Activated naive CD8-positive, alpha-beta T cell treated with anti-CD3 and anti-CD28 coated beads for 36 hours (primary cell): ENCODE measurements at places on chromosomes 5 and 9. TPM values are rescaled to one million over a fixed set of nuclear protein-coding genes. Genes with fewer than 3 reads are reported as not detected.

Gene ST8SIA4
- 17.3 TPM for total RNA-seq

Gene CCDC180
- 0.54 TPM for total RNA-seq

Gene PCDHGA12
- total RNA-seq: 0.08 TPM

GRCh38 chr9:94818178-94818541 lies 91.7 kb downstream of the AOPEP start:
- no peak overlapping the region for H3K27ac ChIP-seq
- H3K4me3 ChIP-seq: no peak overlapping the region
- H3K36me3 ChIP-seq: peaks cover 13% of the 10 kb centered on the region
- H3K4me1 ChIP-seq: peaks cover 11% of the 10 kb centered on the region

DNA sequence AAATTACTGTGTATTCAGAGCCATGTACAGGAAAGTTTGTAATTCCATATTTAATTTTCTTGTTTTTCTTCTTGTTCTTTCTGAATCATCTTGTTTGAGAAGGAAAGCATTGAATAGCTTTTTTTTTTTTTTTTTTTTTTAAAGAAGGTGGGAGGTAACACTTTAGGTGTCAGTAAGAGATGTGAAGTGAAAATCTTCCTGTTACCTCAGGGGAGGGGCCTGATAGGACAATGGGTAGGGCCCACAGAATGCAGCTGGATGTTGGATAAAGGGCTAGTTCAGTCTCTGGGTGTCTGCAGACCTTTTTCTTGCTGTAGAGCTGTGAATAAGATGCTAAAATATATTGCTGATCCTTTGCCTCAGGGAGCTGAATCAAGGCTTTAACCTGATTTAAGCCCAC lies 317.4 kb downstream of the MAN2A1 start:
- DNase-seq: no peak
- no peaks in the 10 kb centered on the region for H3K4me1 ChIP-seq
- H3K27ac ChIP-seq: no peak overlapping the region
- no peaks in the 10 kb centered on the region for H3K27me3 ChIP-seq
- H3K36me3 ChIP-seq: no peaks in the 10 kb centered on the region

DNA sequence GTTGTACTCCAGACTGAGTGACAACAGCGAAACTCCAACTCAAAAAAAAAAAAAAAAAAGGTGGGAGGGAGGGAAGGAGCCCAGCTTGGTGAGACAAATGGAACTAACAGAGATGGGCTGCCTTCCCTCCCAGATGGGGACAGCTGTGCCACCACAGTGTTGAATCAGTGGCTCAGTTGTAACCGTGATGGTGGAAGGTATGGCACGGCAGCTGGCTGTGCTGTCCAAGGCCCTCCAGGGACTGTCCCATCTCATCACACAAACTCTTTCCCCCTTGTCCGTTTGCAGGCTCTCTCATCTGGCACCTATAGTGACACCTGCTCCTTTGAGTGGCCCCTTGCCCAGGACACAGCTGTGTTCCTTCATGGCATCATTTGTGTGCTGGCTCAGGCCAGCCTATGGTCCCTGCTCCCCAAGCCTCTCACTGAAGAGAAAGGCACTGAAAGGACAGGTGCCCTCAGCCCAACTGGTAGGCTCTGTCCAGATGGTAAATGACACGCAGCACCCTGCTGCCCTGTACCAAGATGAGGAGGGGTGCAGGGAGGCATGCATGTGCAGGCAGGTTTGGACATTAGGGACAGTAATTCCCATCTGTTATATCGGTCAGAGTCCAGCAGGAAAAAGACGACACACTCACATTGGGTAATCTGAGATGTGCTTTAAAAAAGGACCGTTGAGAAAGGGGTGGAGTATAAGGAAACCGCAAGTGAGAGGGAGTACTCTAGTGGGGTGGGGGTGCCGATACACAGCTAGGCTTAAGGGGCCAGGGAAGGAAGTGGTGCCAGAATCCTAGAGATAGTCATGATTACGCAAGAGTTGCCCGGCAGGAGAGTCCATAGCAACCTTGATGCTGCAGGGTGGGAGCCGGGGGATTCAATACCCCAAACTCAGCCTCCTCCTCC lies 4.3 kb downstream of the SMIM33 start:
- no peak overlapping the region for H3K4me3 ChIP-seq
- peaks cover 22% of the 10 kb centered on the region for H3K36me3 ChIP-seq
- H3K27ac ChIP-seq: peak overlapping the region; percentile 44
- peaks cover 47% of the 10 kb centered on the region for H3K4me1 ChIP-seq
- DNase-seq: no peak
- no peaks in the 10 kb centered on the region for H3K27me3 ChIP-seq

DNA sequence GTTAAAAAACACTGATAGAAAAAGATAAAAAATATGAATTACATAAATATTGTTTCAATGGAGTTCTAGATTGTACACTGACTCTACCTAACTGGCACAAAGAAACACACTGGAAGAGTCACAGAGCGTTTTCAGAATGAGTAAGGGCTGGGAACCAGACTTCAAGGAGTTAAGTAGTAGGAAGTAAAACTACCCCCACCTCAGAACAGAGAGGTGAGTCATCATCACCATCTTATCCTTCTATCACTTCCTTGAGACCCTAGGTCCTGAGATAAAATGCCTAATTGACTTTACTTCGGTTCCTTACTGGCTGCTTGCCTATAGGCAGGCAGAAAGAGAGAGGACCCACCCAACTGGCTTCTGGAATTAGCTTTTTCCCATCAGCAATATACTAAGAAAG lies 79.7 kb downstream of the ELAVL2 start:
- H3K27ac ChIP-seq: no peak overlapping the region
- no peaks in the 10 kb centered on the region for H3K4me1 ChIP-seq
- no peaks in the 10 kb centered on the region for H3K36me3 ChIP-seq
- H3K4me3 ChIP-seq: no peak overlapping the region
- no peak for DNase-seq
- H3K27me3 ChIP-seq: no peaks in the 10 kb centered on the region

- H3K27me3 ChIP-seq: no peaks in the 10 kb centered on the region
- peaks cover 34% of the 10 kb centered on the region for H3K4me1 ChIP-seq
- H3K4me3 ChIP-seq: no peak overlapping the region
These were observed 42.2 kb downstream of the MED27 start for GRCh38 chr9:132037458-132037857.

DNA sequence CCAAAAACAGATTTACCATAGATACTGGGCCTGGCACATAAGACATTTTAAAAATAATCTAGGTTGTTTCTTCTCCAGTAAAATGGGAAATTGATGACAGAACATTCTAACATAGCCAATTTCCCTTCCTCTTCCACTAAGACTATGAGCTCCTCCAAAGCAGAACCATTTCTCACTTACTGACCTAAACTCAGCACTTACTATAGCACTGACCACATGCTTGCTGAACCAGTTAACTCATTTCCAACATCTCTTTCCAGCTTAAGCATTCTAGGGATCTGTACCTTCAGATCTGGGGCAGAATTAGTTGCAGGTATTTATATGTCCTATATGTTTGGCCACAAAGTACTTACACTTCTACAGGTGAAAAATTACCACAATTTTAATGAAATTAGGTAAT lies 58.9 kb downstream of the TTC39B start:
- H3K36me3 ChIP-seq: peaks cover 12% of the 10 kb centered on the region
- peaks cover 56% of the 10 kb centered on the region for H3K4me1 ChIP-seq
- DNase-seq: no peak
- H3K27me3 ChIP-seq: no peaks in the 10 kb centered on the region
- no peak overlapping the region for H3K4me3 ChIP-seq

DNA sequence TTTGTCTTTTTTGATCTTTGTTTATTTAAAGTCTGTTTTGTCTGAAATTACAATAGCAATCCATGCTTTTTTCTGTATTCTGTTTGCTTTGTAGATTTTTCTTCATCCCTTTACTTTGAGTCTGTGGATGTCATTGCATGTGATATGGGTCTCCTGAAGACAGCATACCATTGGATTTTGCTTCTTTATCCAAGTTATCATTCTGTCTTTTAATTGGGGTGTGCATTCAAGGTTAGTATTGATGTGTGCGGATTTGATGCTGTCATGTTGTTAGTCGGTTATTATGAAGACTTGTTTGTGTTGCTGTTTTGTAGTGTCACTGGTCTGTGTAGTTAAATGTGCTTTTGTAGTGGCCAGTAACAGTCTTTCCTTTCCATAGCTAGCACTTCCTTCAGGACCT lies 23.0 kb downstream of the POLK start:
- DNase-seq: no peak
- H3K36me3 ChIP-seq: peaks cover 47% of the 10 kb centered on the region
- H3K4me3 ChIP-seq: no peak overlapping the region
- H3K27ac ChIP-seq: no peak overlapping the region
- H3K4me1 ChIP-seq: peaks cover 24% of the 10 kb centered on the region
- H3K27me3 ChIP-seq: no peaks in the 10 kb centered on the region

DNA sequence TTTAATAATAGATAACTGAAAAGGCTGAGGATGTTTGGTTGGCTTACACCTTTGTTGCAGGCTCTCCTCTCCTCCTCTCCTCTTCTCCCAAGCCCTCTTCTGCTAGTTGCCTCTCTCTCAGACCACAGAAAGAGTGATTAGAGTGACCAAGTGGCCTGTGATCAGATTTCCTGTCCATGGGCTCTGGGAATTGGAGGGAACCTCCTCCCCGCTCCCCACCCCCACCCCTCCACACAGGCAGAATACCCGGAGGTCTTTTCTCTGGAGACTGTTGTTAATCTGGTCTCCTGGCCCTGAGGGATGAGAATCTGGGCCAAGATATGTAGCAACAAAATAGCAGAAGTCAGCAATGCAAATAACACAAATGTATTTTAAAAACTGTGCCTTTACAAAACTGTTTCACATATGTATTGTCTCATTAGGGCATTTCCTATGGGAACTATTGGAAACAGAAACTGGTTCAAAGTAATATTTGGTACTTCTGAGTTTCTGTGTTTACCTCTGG lies 361.3 kb downstream of the NR2F1-AS1 start:
- H3K4me1 ChIP-seq: no peaks in the 10 kb centered on the region
- no peak for DNase-seq
- no peak overlapping the region for H3K4me3 ChIP-seq
- H3K27me3 ChIP-seq: no peaks in the 10 kb centered on the region
- H3K27ac ChIP-seq: no peak overlapping the region
